ENCODE measurements at places on chromosomes 1 and 21.

DNA sequence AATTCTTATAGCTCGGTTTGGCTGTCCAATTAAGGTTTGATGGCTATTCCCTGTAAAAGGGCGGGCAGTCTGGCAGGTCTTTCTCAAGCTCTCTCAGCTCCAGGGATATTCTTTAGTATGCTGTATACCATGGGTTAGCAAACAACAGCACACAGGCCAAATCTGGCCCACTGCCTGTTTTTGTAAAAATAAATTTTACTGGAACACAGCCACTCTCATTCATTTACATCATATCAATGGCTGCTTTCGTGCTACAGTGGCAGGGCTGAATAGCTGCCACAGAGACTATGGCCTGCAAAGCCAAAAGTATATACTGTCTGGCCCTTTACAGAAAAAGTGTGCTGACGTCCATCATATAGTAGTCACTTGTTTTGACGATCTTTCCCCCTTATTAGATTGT is 32.0 kb downstream of the MACO1 start:
- no peak for DNase-seq

DNA sequence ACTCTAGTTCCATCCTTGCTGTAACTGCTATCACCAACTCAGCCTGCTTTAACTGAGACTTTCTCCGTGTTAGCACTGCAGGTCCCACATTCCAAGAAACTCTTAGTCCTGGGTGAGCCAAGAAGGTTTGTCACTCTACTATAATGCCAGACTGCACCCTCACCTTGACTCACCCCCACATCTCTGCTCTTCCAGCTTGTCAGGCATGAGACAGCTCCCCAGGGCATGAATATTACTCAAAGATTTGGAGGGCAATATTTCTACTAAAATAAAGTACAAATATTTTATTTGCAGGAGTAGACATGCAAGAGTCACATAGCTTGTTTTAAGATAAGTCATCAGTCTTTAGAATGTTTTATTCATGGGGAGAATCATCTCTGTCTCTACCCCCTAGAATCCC is 110.2 kb downstream of the MATN1 start:
- DNase-seq = no peak

GRCh38 chr21:42107881-42108553 is 36.9 kb downstream of the UMODL1 start:
- DNase-seq = peak; percentile 70

GRCh38 chr1:155899683-155900082 is 11.5 kb downstream of the RIT1 start:
- no peak for DNase-seq

- no peak for DNase-seq
These were observed 84.4 kb downstream of the CD58 start for GRCh38 chr1:116486424-116486823.

Data from activated CD4-positive, alpha-beta T cell treated with anti-CD3 and anti-CD28 coated beads, Interleukin-10, Interleukin-2, amounts not matched to agents 100 ng/mL and 50 ng/mL, durations not matched to agents 16 hours and 8 hours (primary cell).